ENCODE measurements at places on chromosomes 4 and X. TPM values are rescaled to one million over a fixed set of nuclear protein-coding genes. Genes with fewer than 3 reads are reported as not detected.

DNA sequence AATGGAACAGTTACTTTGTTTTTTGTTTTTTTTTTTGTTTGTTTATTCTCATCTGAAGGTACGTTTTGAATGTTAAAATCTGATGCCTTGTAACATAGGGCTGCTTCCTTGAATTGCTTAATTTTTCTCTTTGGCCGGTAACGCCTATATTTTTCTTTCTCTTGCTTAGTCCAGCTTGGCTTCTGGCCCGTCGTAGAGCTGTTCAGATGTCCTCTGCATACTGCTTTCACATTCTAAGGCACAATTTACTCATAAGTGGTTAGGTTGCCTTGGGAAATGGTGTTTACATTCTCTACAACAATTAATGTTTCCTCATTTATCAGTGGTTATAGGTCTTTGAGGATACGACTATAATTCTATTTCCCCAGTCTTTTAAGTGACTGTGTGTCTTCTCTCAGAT, 7.9 kb downstream of the NONO start:
- H3K27ac ChIP-seq, result no peak overlapping the region
- H3K36me3 ChIP-seq, result peaks cover 12% of the 10 kb centered on the region
- H3K4me3 ChIP-seq, result no peak overlapping the region
- no peaks in the 10 kb centered on the region for H3K27me3 ChIP-seq

- no peak overlapping the region for H3K27ac ChIP-seq
- no peak for DNase-seq
- H3K4me3 ChIP-seq, result no peak overlapping the region
Observed at GRCh38 chr4:85937507-85937906, 422.3 kb downstream of the MAPK10 start.

DNA sequence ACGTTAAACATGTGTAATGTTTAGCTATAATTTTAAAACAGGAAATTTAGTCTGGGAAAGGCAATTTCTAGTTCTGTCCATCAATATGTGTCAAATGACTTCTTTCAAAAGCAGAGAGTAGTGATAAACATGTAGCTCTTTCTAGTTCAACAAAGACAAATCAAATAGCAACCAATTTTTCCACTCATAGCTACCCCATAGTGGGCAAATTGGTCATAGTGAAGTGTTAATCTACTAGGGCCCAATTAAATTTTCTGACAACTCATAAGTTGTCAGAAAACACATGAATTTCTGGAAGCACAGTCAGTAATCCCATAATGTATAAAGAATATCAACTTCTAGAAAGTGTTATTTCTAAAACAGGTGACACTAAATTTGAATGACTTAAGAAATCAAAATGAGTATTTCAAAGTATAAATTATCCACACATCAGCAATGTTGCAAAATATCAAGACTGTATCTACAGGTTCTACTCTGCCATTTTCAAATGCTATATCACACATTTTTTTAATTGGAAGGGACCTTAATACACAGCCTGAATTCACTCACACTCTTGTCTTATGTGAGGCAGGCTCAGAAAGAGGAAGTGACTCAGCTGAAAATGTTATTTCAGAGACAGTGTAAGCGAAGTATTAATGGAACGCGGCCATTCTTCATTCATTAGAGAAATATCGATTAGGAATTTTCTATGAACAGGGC, 7.7 kb downstream of the OCIAD2 start:
- no peak for DNase-seq
- H3K27me3 ChIP-seq, result no peaks in the 10 kb centered on the region
- peak overlapping the region; percentile 41 for H3K27ac ChIP-seq
- peak overlapping the region; percentile 28 for H3K4me3 ChIP-seq

GRCh38 chr4:2333916-2334644, 72.2 kb upstream of the MXD4 start:
- H3K4me3 ChIP-seq, result no peak overlapping the region
- H3K36me3 ChIP-seq, result no peaks in the 10 kb centered on the region
- no peak overlapping the region for H3K27ac ChIP-seq
- DNase-seq, result no peak
- H3K27me3 ChIP-seq, result no peaks in the 10 kb centered on the region
- no peaks in the 10 kb centered on the region for H3K4me1 ChIP-seq

- H3K27me3 ChIP-seq, result no peaks in the 10 kb centered on the region
- no peak overlapping the region for H3K4me3 ChIP-seq
- no peak for DNase-seq
- no peak overlapping the region for H3K27ac ChIP-seq
Observed at GRCh38 chr4:28948501-28948900, 1771.7 kb upstream of the PCDH7 start.

DNA sequence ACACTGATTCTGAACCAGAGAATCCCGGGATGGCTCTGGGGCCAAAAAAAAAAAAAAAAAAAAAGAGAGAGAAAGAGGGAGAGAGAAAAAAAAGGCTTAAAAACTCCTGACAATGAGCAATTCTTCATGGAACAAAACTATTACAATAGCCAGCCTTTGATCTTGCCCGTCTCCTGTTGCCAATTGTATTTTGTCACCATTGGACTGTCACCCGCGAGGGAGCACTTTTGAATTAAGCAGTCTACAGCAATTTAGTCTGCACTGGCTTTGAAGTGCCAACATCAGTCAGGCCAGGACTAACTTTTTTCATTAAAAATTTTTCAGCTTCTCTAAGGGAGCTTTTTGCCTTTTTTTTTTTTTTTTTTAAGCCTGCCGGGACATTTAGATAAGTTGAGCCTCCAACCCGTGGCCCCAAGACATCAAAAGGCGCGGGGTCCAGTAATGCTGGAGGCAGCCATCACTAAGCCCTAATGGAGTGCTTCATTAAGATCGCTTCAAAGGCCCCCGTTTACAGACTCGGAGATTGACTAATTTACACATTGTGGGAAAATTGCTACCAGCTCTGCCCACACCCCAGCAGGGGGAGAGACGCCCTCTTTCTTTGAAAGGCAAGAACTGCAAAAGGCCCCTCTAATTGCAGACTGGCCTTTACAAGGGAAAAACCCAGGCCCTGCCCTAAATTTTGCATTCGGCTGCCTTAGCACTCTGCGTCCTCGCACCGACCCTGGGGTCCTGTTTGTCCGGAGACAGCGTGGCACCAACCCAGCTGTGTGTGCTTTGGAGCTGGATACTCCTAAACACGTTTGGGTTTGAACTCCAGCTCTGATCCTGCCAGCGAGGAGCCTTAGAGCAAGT, 98.1 kb upstream of the MSX1 start:
- peaks cover 5% of the 10 kb centered on the region for H3K27me3 ChIP-seq
- no peak overlapping the region for H3K4me3 ChIP-seq
- no peak for DNase-seq
- H3K36me3 ChIP-seq, result no peaks in the 10 kb centered on the region

DNA sequence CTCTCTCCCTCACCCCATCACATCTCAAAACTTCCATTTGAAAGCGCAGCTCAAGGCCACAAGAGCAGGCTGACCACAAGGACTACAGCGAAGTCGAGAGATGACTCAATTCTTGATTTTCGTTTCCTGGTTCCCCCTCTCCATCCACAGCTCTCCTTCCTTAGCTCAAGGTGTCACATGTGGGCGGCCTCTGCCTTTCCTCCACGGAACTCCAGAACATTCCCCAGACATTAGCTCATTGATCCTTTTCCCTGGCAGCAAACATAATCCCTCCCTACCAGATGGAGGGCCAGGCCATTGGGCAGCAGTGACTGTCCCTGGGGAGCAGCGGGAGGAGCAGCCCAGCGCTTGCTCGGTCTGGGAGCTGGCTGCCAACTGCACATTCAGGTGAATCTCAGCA, 56.3 kb downstream of the CCDC149 start:
- DNase-seq, result no peak
- H3K27me3 ChIP-seq, result peaks cover 4% of the 10 kb centered on the region
- no peak overlapping the region for H3K27ac ChIP-seq
- H3K4me3 ChIP-seq, result no peak overlapping the region

GRCh38 chrX:132957211-132958090, 978 bp downstream of the HS6ST2 start:
- H3K27me3 ChIP-seq, result peaks cover 45% of the 10 kb centered on the region
- H3K4me3 ChIP-seq, result peak overlapping the region; percentile 57
- H3K27ac ChIP-seq, result no peak overlapping the region
- peaks cover 5% of the 10 kb centered on the region for H3K4me1 ChIP-seq

- no peak for DNase-seq
- H3K27ac ChIP-seq, result no peak overlapping the region
- no peaks in the 10 kb centered on the region for H3K27me3 ChIP-seq
- no peaks in the 10 kb centered on the region for H3K36me3 ChIP-seq
- H3K4me3 ChIP-seq, result no peak overlapping the region
- H3K4me1 ChIP-seq, result no peaks in the 10 kb centered on the region
Observed at GRCh38 chr4:177855507-177856197, 413.4 kb upstream of the AGA start.

- H3K36me3 ChIP-seq, result peaks cover 1% of the 10 kb centered on the region
- no peak overlapping the region for H3K27ac ChIP-seq
- H3K4me1 ChIP-seq, result peaks cover 4% of the 10 kb centered on the region
- no peaks in the 10 kb centered on the region for H3K27me3 ChIP-seq
- H3K4me3 ChIP-seq, result no peak overlapping the region
Observed at GRCh38 chrX:106987488-106987887, 12.5 kb downstream of the MORC4 start.

DNA sequence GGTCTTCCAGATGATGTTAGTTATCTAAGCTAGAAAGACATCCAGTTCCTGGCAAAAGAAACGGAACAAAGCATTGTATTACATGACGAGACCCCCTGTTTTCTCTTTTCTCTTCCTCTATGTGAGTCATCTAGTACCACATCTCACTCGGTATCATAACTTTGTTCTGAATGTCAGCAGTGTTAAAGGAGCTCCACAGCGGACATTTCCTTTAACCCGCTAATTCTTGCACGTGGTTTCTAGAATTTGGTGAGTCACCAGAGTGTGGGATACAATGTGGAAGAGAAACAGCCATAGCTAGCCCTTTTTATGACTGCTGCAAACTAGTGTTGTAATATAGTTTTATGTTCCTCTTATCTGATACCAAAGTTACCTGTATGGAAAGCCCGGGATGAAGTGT, 243.7 kb downstream of the TENM3 start:
- no peaks in the 10 kb centered on the region for H3K36me3 ChIP-seq
- H3K4me3 ChIP-seq, result no peak overlapping the region
- H3K27ac ChIP-seq, result no peak overlapping the region
- DNase-seq, result no peak
- H3K4me1 ChIP-seq, result no peaks in the 10 kb centered on the region
- peaks cover 13% of the 10 kb centered on the region for H3K27me3 ChIP-seq

DNA sequence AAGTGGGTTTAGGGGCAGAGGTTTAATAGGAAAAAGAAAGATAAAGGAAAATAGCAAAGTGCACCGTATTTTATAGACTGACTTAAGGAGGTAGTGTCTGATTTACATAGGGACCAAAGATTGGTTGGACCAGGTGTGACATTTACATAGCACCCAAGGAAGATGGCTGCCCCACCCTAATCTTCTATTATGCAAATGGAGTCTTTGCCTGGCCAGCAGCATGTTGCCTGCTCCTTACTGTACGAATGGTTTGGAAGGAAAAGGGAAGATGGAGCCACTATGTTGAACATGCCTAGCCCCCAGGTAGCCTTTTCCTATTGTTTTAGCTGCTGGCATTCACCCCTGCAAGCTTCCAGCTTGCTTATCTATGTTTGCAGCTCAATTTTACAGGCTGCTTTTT, 146.2 kb upstream of the PDE5A start:
- no peak for DNase-seq
- H3K4me1 ChIP-seq, result no peaks in the 10 kb centered on the region
- no peak overlapping the region for H3K27ac ChIP-seq
- no peaks in the 10 kb centered on the region for H3K27me3 ChIP-seq

GRCh38 chr4:38749336-38749735, 33.5 kb downstream of the TLR10 start:
- H3K4me3 ChIP-seq, result no peak overlapping the region
- peaks cover 13% of the 10 kb centered on the region for H3K36me3 ChIP-seq
- no peak for DNase-seq
- no peaks in the 10 kb centered on the region for H3K27me3 ChIP-seq
- peaks cover 8% of the 10 kb centered on the region for H3K4me1 ChIP-seq
- no peak overlapping the region for H3K27ac ChIP-seq

DNA sequence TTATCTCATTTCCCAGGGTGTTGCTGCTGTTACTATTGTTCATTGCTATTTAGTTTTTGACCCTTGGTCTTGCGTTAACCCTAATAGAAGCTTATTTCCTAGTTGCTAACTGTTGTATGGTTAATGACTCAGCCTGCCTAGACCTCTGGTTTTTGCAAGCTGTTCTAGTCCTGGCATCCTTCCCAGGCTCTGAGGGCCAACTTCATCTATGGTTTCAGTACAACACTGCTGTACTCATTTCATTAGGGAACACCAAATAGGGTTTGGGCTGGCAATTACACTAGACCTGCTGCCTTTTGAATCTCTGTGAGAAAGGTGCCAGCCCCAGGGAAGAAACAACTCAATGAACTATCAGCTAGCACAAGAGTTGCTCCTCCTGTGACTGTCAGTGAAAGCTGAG, 59.6 kb downstream of the DCX start:
- no peak for DNase-seq
- H3K36me3 ChIP-seq, result no peaks in the 10 kb centered on the region
- H3K27ac ChIP-seq, result no peak overlapping the region
- no peak overlapping the region for H3K4me3 ChIP-seq
- no peaks in the 10 kb centered on the region for H3K27me3 ChIP-seq

- no peak overlapping the region for H3K4me3 ChIP-seq
- DNase-seq, result no peak
- H3K27me3 ChIP-seq, result no peaks in the 10 kb centered on the region
- no peak overlapping the region for H3K27ac ChIP-seq
Observed at GRCh38 chr4:87033902-87034301, 99.1 kb downstream of the AFF1 start.

Gene RNF212
- total RNA-seq, result 7.3 TPM

Gene FHIP1A
- 0.45 TPM for total RNA-seq

Gene MAGEA6
- total RNA-seq, result not detected

Gene ARR3
- not detected for total RNA-seq

Gene ENPP6
- 1.5 TPM for total RNA-seq

Gene TREX2
- 3.1 TPM for total RNA-seq

Gene PF4V1
- not detected for total RNA-seq

Gene CFI
- total RNA-seq, result not detected

Gene P2RY8
- total RNA-seq, result 87.6 TPM

Gene SMIM9
- 1.6 TPM for total RNA-seq

Gene STATH
- total RNA-seq, result not detected

Gene CLCN4
- total RNA-seq, result 0.25 TPM

Gene DOK7
- not detected for total RNA-seq

Gene ADGRG4
- total RNA-seq, result not detected

Gene NDNF
- total RNA-seq, result 0.11 TPM
